ENCODE measurements at places on chromosomes 12 and 14.

GRCh38 chr12:118397708-118398440 lies 21.5 kb downstream of the SUDS3 start:
- no peak for DNase-seq

DNA sequence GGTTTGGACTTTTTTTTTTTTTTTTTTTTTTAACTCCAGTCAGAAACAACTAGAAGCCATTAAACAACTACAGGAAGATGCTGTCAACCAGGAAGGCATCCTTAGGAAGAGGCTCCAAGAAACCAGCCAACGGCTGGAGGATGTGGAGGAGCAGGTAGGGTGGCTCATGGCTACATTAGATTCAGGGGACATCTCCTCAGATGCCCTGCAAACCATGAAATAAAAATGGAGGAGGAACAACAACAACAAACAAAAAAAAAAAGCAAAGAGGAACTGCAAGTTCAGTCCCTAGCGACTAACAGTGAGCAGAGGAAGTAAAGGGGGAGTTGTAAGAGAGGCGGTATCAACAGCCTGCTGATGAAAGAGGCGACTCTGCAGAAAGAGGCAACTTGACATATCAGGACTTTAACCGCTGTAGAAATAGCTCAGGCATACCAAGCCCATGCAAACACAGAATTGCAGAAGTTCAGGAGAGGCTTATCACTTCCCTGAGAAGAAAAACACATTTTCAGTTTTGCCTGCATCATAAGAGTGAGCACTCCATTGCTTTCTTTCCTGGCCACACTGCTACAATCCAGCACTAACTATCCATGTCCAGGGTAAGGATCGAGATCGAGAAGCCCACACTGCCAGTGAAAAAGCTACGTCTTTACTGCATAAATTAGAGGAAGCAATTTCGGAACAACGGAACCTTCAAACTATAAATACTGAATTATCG lies 103.5 kb upstream of the BCAT1 start:
- DNase-seq = peak; percentile 10

DNA sequence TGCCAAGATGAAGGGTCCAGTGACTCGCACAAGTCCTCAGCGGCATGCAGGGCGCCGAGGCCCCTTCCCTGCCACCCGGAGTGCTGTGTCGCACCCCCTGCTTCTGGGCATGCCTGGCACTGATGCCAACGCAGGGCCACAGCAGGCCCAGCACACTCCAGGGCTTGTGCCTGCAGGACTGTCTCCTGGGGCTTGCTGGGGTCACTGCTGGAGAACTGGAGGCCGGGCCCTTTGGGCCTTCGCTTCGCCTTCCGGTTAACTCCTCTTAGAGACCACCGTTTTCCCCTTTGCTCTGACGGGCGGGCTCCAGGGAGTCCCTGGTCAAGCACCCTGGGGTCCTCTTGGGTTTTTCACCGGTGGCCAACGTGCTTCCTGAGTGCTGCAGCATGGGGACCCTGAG lies 79.6 kb downstream of the WDR20 start:
- DNase-seq = no peak

GRCh38 chr14:65179918-65180724 lies 77.8 kb upstream of the MAX start:
- DNase-seq = no peak

DNA sequence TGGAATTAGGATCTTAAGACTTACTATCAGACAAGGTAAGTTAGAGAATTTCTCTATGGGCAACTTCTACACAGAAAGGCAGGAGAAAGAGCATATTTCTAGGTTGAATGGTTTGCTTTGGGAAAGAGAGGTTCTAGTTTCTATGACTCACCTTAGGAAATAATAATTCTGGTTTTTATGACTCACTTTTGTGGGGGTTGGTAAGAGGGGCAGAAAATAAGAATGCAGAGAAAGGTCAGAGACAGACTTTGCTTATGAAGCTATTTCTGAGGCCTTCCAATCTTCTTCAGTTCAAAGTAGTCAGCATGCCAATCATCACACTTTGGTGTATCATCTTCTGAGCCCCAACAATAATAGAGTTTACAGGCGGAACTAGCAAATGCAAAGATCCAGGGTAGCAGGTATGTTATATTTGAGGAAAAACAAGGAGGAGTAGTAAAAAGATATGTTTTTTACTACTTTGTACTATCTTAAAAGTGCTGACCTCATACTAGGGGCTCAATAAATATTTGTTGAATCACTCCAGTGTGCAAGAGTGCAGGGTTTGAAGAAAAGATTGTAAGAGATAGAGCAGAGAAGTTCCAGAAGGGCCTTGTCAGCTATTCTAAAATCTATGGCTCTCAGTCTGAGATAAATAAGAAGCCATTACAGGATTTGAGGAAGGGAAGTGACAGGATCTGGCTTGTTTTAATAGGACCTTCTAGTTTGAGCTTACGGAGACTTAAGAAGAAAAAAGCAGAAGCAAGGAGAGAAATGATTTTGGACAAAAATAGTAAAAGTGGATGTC lies 56.7 kb upstream of the LRFN5 start:
- no peak for DNase-seq

- no peak for DNase-seq
Measured at GRCh38 chr12:105481392-105482300, 151.2 kb downstream of the C12orf75 start.

- DNase-seq = no peak
Measured at GRCh38 chr14:103232031-103232808, 101.8 kb upstream of the EIF5 start.

GRCh38 chr12:71955970-71956369 lies 17.3 kb downstream of the TPH2 start:
- no peak for DNase-seq

DNA sequence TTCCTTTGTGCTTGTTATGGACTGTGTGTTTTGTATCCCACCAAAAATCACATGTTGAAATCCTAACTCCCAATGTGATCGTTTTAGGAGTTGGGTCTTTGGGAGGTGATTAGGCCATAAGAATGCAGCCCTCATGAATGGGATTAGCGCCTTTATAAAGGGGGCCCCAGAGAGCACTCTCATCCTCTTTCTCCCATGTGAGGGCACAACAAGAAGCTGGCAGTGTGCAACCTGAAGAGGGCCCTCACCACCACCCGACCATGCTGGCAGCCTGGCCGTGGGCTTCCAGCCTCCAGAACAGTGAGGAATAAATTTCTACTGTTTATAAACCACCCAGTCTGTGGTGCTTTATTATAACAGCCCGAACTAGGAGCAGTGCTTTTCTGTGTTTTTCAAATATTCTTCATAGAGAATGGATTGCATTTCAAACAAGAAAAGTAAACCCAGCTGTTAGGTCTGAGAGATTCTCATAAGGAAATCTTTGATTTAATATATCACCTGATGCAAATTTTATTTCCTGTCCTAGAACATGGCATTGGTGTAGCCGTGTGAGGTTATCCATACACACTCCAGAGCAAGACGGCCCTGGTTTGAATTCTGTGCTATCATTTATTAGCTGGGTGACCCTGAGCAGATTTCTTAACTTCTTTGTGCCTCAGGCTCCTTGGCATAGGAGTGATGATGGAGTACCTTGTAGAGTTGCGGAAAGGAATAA lies 27.8 kb downstream of the HSPB8 start:
- no peak for DNase-seq

DNA sequence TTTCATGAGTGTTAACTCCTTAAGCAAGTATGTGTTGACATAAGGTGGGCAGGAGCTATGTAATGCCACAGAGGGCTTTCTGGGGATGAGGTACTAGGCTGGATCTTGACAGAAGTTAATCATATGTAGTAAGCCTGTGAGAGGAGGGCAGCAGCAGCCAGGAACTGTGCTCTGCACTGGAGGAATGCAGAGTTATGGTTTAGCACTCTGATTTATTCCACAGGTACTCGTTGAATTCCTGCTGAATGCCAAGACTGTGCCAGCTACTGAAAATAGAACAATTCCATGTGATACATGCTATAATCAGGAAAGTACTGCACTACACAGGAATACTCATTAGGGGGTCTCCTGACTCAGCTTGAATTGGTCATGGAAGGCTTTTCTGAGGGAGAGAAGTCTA lies 58.7 kb downstream of the SUSD6 start:
- no peak for DNase-seq

DNA sequence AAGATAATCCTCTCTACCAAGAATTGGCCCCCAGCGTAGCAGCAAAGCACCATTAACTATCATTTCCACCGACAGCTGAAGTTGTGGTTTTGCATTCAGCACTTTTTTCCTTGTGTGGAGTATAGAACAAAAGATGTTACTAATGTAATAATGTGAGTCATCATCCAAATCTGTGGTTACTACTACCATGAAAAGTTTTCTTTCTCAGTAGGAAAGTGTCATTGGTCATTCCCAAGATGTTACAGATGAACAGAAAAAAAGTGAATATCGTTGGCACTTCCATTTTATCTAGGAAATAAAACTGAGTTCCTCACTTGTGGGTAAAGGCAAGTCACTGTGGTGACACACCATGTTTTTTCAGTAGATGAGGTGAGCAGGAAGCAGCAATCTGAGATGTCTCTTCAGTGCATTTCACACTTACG lies 30.3 kb upstream of the IFNG start:
- no peak for DNase-seq

DNA sequence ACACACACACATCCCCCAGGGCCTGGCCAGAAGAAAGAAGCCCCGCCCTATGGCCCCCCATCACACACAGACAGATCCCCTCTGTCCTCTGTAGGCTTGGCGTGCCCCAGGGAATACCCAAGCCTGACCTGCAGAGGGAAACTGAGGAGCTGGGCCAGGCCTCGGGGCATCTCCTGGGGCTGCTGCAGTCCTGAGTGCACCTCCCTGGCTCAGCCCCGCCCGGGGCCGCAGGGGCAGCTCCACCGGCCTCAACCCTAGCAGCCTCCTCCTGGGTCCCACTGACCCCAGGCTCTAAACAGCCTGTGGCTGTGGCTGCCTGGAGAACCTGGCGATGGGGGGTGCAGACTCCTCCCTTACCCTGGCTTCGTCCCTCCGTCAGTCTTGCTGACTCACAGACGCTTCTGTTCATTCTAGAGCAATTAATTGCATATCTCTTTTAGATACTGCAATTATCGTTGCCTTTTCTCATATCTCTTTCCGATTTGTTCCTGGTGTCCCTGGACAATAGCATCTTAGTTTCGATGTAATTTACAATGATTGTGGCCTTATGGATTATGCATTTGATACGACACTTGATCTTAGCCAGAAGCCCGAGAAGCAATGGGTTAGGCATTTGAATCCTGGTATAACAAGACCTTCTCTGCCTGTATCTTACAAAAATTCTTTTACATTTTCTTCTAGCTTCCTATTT lies 45.8 kb upstream of the EIF5 start:
- DNase-seq = no peak

DNA sequence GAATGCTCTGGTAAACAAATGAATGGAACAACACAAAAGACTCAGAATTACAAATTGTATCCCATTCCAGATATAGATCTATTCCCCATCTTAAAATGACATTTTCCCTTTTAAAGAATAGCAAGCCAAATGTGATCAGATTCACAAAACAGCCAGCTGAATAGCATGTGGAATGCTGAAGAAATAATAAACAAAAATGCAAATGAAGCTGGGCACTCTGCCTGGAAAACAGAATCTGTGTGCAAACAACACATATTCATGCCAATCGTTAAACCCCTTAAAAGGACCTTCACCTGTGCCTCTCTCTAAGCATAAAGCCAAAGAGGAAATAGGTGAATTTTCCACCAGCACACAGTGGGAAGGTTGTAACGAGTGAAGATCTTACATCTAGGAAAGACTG lies 67.9 kb upstream of the PDZRN4 start:
- no peak for DNase-seq

GRCh38 chr14:95134304-95134933 lies 22.9 kb downstream of the DICER1 start:
- DNase-seq = no peak

DNA sequence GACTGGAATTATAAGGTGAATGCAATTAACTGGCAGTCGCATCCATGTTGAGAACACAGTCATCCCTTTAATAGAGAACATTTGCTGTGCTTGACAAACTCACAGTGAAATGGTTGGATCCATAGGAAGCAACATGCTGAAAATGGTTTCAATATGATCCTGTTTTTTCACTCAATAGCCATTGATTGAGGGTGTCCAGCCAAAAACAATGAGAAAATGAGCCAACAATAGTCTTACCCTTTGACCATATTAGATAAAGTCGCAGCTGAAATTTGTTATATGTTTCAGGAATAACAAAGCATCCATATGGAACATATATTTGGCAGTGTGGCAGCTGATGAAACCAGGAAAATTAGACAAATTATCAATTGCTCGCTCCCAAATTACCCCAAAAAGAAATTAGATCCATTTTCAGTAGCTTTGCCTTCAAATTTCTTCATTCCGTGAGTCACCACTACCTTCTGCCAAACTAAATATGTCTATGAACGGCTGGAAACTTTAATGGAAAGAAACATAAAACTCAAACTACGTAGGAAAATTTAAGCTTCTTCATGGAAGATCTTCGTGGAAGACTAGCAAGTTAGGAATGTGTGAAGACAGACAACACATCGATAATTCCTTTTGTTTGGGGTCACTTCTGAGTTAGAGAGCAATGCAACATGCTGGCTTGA lies 17.4 kb downstream of the IGF1 start:
- no peak for DNase-seq

DNA sequence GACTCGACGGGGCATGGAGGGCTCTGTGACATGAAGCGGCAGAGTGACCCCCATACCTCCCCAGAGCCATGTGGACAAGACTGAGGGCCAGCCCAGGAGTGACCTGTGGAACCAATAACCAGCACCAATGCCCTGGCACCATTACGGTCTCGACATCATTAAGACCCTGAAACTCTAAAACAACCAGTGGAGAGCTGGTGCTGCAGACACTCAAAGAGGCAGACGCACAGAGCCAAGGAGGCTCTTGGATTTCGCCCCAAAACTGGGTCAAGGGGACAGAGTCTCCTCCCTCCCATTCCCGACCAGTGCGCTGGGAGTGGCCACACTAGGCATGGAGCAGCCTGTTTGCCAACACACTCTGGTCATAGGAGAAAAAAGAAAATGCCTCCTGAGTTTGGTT lies 41.6 kb upstream of the VASH1 start:
- no peak for DNase-seq

DNA sequence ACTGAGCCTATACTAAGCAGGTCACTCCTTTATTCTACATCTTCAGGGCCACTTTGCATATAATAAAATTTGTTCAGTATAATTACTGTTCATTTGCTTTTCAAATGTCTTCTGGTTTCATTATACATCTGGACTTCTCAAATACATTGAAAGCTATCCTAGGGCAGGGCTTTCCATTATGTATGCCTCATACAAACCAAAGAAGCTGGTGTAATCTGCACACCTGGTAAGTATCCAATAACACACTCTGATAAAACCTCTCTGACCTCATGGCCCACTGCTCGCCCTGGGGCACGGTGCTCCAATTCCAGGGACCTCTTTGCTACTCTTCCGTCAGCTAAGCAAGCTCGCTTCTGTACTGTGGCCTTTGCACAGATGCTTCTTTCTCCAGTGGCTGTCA lies 21.9 kb upstream of the ISM2 start:
- DNase-seq = no peak

DNA sequence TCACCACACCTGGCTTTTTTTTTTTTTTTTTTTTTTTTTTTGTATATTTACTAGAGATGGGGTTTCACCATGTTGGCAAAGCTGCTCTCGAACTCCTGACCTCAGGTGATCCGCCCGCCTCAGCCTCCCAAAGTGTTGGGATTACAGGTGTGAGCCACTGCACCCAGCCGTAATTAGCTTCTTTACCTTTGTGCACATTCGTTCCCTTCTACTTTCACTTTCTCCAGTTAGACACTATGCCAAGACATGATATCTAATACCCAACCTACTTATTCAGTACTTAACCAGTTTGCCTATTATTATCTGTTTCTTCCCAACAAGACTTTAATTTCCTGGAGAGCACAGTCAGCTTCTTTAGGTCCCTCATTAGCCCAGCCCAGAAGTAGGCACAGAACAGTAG lies 5.3 kb downstream of the STYK1 start:
- no peak for DNase-seq

GRCh38 chr14:99971941-99972747 lies 93.1 kb upstream of the EVL start:
- DNase-seq = peak; percentile 7
